Naive B cell (primary cell): ENCODE measurements at places on chromosomes 3 and 15. TPM values are rescaled to one million over a fixed set of nuclear protein-coding genes. Genes with fewer than 3 reads are reported as not detected.

DNA sequence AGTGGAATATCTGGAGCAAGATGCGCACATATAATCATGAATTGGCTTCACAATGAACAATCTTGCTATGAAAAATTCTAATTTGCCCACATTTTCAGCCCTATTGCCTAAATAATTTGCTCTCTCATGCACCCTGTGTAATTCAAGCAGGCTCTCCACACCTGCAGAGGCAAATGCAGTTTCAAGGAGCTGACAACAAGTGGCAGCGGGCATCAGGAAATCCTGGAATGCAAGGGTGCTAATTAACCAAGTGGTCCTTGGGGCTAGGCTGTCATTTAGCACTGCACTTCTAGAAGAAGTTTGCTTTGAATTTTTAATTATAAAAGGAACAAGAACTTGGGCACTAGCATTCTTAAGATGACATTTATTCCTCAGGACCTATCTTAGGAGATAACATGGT lies 56.3 kb upstream of the ICE2 start:
- no peak for DNase-seq

- no peak for DNase-seq
These were observed 113.4 kb upstream of the C2CD4B start for GRCh38 chr15:62278534-62278933.

Gene GRK7
- 0.29 TPM for polyA plus RNA-seq

DNA sequence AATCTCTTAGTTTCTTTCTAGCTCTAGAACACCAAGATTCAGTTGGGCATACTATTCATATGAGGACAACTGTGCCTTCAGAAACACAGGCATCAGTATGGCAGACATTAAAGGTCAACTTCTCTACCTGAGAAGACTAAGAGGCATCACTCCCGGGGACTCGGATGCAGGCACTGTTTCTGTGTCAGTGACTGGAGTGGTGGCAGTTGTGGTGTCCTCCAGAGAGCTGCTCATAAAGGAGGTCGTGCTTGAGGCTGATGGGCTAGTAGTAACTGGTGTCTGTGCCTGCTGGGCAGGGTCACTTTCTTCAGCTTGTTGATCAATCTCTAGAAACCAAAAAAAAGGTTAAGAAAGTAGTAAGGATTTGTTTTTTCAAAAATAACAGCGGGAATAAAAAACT lies 75.2 kb downstream of the FBXL22 start:
- no peak for DNase-seq

Gene PCOLCE2
- polyA plus RNA-seq: not detected

Gene PROK2
- polyA plus RNA-seq: not detected

DNA sequence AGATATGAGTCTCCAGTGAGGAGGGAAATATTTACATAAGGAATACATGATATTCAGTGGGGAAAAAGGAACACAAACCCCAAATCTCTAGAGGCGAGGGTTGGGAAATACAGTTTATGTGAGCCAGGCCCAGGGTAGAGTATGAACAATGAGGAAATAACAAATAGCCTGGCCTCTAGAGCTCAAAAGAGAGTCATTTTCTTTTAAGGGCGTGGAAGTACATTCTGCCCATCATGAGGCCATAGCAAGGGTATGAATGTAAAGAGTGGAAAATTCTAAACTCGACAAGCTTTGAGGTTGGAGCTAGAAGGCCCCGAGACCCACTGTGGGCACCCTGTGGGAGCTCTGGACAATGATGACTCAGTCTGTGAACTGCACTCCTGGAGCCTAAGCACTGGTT lies 27.8 kb upstream of the IGF2BP2 start:
- no peak for DNase-seq

- DNase-seq: no peak
These were observed 87.2 kb downstream of the USP13 start for GRCh38 chr3:179739816-179740594.

- no peak for DNase-seq
These were observed 14.1 kb downstream of the CTSH start for GRCh38 chr15:78930577-78931388.

DNA sequence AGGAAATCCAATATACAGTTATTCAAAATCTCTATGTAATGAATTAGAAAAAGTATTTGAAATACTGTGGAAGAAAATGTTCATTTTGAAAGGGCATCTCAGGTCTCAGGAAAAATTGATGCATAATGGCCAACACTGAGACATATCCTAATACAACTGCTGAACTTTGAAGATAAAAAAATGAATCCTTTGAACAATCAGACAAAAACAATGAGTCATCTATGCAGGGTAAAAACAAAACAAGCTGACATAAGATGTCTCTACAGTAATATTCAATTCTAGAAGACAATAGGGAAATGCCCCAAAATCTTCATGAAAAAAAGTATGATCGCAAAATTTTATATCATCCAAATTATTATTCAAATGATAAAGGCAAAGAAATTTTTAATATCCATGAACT lies 34.0 kb upstream of the ZNF280D start:
- no peak for DNase-seq
